ENCODE measurements at places on chromosomes 7 and 10. TPM values are rescaled to one million over a fixed set of nuclear protein-coding genes. Genes with fewer than 3 reads are reported as not detected.

The FBH1 gene
- polyA plus RNA-seq: 48.8 TPM

The NKX2-3 gene
- not detected for polyA plus RNA-seq

The SPDYE16 gene
- not detected for polyA plus RNA-seq

DNA sequence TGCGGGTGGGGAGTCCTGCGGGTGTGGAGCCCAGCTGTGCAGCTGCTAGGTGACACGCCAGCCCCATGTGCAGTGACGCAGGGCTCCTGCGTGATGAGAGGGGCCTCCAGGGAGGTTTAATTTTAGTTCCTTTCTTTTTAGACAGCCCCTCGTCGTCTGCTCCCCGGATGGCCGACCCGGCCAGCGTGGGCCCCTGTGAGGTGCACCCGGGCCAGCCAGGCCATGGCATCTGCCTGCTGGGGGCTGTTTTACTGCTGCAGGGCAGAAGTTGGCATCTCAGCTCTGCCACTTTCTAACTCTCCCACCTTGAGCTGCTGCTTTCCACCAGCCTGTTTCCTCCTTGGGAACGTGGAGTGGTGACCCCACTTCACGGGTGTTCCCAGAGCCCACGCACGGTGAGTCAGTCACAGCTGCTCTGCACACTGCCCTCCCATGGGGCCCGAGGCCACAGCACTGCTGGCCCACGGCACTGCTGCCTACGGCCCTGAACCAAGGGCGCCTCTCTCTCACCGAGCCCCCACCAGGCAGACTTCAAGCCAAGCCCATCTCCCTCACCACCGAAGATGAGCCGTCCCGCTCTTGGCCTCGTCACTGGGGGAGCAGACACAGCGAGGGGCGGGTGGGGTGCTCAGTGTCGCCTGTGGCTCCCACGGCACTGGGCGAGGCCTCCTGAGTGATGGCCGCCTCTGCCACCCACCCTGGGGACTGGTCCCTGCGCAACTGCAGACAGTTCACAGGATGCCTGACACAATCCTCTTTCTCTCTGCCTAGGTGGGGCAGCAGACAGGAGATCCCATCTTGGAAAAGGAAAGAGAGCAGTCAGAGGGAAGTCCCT is 21.3 kb downstream of the CYP2W1 start:
- DNase-seq: peak; percentile 27

- no peak for DNase-seq
Observed at GRCh38 chr7:133690740-133691139, 436.4 kb upstream of the LRGUK start.

DNA sequence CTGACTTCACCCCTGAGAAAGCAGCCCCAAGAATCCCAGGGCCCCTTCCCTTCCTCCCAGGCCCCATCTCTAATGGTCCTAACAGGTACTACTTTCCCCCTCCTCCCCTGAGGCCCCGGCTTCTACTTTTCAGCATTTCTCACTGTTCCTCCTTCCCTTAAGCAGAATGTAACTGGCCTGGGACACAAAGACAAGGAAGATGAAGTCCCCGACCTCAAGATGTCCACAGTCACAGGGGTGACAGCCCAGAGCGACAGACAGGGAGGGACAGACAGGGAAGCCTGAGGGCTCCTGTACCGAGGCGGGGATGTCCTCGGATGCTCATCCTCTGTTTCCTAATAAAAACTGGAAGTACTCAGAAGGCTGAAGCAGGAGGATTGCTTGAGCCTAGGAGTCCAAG is 11.6 kb downstream of the AOC1 start:
- DNase-seq: no peak

GRCh38 chr7:105799677-105800076 is 76.7 kb downstream of the ATXN7L1 start:
- DNase-seq: peak; percentile 28

DNA sequence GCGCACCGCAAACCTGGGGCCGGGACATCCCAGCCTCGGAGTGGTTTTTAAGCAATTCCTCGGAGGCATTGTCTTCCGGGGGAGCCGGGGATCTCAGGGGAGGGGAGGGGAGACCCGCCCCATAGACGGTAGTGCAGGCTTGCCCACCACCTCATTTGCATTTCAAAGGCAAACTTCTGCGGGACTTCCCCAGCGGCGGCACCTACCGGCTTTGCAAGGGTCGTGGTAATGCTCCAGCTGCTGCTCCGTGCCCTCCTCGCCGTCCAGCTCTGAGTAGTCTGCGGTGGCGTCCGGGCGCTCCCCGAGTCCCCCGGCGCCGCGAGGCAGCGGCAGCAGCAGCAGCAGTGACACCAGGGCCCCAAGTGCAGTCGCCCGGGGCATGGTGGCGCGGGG is 425 bp downstream of the TLL2 start:
- no peak for DNase-seq

DNA sequence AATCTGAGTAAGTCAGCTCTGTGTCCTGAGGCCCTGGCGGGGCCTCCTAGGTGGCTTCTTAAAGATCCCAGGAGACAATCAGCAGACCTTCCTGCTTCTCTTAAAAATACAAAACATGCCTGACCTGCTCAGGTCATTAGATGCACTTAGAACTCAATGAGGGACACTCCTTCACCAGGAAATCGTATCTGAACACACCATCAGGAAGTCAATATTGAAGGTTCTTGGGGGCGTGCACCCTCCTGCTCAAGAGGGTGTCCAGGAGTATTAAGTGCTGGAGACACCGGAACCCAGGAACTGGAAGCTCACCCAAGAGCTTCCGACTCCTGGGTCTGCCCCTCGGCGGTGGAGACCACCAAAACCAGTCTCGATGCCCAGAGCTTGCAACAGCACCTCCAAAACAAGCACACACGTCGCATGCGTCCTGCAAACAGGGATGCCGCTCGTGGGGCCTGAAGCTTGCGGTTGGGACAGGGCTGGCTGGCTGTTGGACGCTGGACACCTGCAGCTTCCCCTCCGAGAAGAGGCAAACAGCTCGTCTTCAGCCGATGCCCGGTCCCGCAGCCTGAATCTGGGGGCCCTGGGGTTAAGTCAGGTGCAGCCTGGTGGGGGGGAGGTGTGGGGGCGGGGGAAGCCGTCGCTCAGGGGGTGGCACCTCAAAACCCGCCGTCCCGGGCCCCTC is 803 bp downstream of the RAPGEF5 start:
- DNase-seq: no peak

DNA sequence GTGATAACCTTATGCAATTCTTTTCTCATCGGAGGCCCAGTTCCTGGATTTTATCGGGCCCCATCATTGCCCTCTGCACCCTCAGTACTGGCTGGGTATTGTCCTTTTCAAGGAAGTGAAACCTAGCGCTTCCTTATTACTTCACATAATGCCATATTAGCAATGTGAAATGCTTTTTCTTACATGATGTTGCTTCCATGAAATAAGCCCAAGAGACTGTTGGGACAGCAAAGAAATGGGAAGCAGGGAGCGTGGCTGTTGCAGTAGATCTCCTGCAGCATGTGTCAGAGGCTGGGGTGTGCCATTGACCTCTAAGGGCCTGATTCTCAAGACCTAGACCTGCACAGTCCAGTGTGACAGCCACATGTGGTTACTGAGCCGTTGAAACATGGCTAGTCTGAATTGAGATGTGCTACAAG is 8.1 kb downstream of the CHN2 start:
- no peak for DNase-seq

The NET1 gene
- polyA plus RNA-seq: 20.0 TPM

- DNase-seq: peak; percentile 31
Observed at GRCh38 chr7:85021101-85021704, 165.7 kb downstream of the SEMA3D start.

DNA sequence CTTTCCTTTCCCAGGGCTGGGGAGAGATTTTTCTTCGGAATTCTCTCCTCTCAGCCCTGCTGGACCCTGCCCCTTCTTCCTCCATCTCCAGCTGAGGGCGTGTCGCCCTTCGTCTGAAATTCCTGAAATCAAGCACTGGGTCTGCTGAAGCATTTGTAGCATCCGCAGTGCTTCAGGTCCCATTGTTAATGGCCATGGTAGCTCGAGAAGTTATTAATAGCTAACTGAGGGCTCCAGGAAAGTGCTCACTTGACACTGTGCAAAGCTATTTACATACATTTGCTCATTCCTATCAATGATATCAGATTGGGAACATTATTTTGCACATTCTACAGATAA is 515 bp downstream of the FAM149B1 start:
- no peak for DNase-seq

- DNase-seq: peak; percentile 51
Observed at GRCh38 chr10:126147866-126148587, 240.2 kb downstream of the ADAM12 start.

The TPK1 gene
- 0.62 TPM for polyA plus RNA-seq

All from IMR-90 (cell line).